ENCODE measurements at places on chromosomes 3 and 15.
A peak's percentile ranks its signal among the peaks of the same experiment; 100 is the strongest.

GRCh38 chr3:107882881-107883280 is 207.9 kb downstream of the CD47 start:
- no peak for DNase-seq

- DNase-seq: no peak
Measured at GRCh38 chr3:74571118-74571517, 43.3 kb downstream of the CNTN3 start.

- no peak for DNase-seq
Measured at GRCh38 chr3:77889616-77890015, 849.7 kb downstream of the ROBO2 start.

DNA sequence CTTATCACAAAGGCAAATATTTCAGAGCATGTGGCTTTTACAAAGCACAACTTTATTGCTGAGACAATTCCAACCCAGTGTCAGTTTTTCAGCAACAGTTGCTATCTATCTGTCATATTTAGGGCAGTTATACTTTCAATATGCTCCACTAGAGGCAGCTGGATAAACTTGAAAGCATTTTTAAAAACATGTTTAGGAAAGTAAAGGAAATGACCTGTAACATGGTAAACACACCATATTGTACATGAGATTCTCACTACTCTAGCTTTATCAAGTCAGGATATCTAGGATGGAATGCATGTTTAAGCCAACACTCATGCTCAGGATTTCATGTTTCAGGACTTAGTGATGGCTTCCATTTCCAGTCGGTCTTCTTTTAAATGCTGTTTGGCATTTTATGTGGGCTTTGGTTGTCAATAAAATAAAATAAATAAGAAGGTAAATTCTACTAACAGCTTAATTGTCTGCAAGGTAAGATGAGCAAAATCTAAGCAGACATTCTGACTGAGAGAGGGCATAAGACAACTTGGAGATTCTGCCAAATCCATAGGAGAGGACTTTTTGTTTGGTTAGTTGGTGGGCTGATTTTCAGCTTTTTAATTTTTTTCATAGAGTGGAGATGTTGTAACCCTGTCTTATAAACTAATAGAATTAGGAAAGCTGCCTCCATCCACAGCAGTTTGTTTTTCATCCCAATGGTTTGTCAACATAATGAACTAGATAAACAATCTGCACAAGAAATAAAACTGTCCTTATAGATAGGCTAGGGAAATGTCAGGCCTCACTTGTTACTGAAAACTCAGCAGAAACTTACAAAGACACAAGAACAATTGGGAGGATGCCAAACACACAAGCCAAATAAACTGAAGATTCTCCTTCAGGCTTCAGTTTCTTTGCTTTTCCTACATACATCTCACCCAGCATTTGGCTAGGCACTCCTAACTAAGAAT is 63.4 kb upstream of the CPB1 start:
- no peak for DNase-seq

GRCh38 chr3:68893600-68894239 is 38.6 kb downstream of the TAFA4 start:
- peak; percentile 52 for DNase-seq

GRCh38 chr3:114441386-114441785 is 147.6 kb downstream of the TIGIT start:
- no peak for DNase-seq

- no peak for DNase-seq
Measured at GRCh38 chr3:67288466-67289106, 290.5 kb downstream of the KBTBD8 start.

DNA sequence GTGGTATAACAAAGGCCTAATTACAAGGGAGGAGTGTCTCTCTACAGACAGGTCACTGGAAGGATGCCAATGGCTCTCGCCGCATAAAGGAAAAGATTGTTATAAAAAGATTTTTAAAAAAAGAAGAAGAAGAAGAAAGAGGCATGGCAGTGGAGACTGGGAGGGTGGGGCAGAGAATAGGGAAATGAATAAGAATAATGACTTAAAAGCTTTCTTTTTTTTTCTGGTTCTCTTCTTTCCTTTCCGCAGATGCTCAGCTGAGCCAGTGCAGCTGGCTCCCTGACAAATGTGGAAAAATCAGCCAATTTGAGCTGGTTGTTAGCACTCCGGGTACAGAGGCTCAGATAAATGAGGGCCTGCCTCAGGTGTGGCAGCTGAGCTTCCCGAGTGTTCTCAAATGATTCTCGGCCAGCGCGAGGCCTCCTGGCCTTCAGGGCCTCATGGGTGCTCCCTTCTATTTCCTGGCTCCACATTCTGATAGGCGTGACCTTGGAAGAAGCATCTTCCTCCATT is 234.1 kb downstream of the RORA start:
- no peak for DNase-seq
